ENCODE measurements at places on chromosomes 6 and 20.

DNA sequence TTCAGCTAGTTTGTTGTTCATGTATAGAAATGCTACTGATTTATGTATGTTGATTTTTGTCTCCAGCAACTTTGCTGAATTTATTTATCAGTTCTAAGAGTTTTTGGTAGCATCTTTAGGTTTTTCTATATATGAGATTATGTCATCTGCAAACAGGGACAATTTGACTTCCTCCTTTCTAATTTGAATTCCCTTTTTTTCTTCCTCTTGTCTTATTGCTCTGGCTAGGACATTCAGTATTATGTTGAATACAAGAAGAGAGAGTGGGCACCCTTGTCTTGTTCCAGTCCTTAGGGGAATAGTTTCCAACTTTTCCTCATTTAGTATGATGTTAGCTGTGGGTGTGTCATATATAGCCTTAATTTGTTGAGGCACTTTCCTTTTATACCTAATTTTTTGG lies 58.2 kb downstream of the CDH26 start:
- no peak for DNase-seq

DNA sequence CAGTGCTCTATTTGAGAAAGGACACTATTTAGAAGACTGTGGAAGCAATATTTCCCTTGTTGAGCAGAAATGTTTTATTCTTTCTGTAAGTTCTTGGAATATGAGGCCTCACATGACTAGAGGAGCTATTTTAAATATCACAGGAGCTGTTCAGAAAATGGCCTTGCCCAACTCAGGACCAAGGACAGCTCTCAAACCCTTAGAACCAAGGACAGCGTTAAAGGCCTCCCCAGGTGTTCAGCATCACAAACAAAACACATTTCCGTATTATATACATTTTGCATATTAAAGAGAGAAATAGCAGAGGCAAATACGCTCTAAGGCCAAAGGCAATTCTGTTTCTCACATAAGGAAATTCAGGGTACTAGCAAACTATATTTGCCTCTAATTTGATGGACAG lies 631.4 kb downstream of the CDH26 start:
- no peak for DNase-seq

GRCh38 chr6:157267654-157268053 lies 55.7 kb downstream of the TMEM242 start:
- DNase-seq, result no peak

GRCh38 chr20:39549733-39550132 lies 587.6 kb downstream of the DHX35 start:
- DNase-seq, result no peak

GRCh38 chr6:16546861-16547260 lies 214.4 kb downstream of the ATXN1 start:
- DNase-seq, result no peak

DNA sequence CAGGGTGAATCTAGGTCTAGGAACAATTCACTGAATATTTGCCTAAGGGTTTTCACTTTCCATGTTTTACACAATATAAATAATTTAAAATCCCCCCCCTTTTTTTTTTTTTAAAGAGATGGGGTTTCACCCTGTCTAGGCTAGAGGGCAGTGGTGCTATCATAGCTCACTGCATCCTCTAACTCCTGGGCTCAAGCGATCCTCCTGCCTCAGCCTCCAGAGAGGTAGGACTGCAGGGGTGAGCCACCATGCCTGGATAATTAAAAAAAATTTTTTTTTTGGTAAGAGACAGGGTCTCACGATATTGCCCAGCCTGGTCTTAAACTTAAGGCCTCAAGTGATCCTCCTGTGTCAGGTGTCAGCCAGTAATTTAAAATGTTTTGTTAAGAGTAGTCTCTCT lies 17.8 kb downstream of the QKI start:
- DNase-seq, result no peak

- DNase-seq, result no peak
Observed at GRCh38 chr20:24492031-24492607, 22.7 kb downstream of the SYNDIG1 start.

DNA sequence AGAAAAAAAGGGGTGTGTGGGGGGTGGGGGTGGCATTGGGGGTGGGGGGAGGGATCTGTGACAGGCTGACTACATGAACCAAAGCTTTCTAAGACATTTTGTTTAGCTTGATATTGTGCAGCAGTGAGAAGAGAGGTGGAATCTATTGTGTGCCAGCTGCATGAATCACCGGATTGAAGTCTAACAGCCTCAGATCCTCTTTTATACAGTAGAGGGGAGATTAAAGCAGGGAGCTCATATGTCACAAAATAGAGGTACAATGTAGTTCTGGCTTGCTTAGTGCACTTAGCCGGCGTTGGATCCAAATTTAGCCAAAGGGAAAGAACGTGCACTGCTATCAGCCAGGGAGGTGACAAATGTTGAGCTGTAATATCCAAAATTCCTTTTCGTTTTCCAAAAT lies 404.2 kb upstream of the CITED2 start:
- DNase-seq, result no peak

All from activated CD4-positive, alpha-beta T cell treated with anti-CD3 and anti-CD28 coated beads for 36 hours (primary cell).